Pancreas (tissue), 10 donors: ENCODE measurements at places on chromosomes 1 and 21. TPM values are rescaled to one million over a fixed set of nuclear protein-coding genes. Genes with fewer than 3 reads are reported as not detected.

DNA sequence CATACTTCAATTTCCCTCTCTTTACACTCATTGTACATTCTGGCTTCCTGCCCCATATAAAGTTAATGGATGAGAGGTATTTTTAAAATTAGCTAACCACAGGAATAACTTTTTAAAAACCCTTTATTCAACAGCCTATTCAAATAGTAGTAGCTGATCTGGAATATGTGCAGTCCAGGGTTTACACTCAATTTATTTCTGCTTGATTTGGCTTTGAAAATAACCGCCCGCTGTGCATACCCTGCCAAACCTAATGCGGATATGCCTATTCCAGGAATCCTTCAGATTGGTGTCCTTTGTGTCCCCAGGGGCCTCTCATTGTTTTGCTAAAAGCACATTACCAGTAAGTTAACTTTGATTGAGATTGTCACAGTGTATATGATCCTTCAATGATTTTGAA is 1686.2 kb downstream of the PLA2G4A start:
- no peak for DNase-seq

- no peak for DNase-seq
Measured at GRCh38 chr1:203368624-203369451, 17.9 kb upstream of the FMOD start.

DNA sequence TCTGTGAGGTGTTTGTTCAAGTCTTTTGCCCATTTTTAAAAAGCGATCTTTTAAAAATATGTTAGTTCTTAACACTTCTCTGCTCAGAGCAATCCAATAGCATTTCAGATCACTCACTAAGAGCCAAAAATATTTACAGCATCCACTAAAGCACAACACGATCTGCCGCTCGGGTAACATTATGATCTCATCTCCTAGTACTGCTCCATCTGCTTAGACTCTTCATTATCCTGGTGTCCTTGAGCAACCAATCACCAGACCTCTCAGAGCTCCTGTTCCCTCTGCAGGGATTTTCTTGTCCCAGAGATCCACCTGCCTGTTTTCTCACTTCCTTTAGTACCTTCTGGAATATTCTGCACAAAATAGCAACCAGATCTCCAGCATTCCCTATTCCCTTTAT is 235.3 kb upstream of the ESRRG start:
- DNase-seq: no peak

- no peak for DNase-seq
Measured at GRCh38 chr1:7508934-7509519, 262.1 kb upstream of the VAMP3 start.

DNA sequence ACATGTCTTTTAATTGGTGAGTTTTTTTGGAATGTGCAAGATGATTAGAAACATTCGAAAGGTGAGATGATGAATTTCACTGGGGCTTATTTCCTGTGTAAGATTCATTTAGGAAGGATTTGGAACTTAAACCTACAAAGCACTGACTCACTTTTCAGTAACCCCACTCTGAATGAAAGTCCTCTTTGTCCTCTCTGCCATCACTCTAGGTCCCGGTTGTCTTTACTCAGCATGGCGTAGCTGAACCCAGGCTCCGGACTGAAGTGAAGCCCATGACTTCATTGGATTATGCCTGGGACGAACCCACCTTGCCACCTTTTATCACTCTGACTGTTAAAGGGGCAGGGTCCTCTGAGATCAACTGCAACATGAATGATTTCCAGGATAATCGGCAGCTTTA is 139.4 kb downstream of the VPS13D start:
- no peak for DNase-seq

GRCh38 chr1:77543822-77544448 is 138.5 kb downstream of the ZZZ3 start:
- DNase-seq: no peak

AMY1C gene
- 0.43 TPM for total RNA-seq

CFHR2 gene
- 0.25 TPM for total RNA-seq

- no peak for DNase-seq
Measured at GRCh38 chr1:93516164-93516563, 68.2 kb downstream of the FNBP1L start.

- DNase-seq: no peak
Measured at GRCh38 chr1:192443616-192444015, 126.8 kb downstream of the RGS21 start.

- DNase-seq: no peak
Measured at GRCh38 chr1:39940253-39940652, 14.7 kb upstream of the MFSD2A start.

- peak; percentile 27 for DNase-seq
Measured at GRCh38 chr1:244231193-244231571, 180.1 kb downstream of the ZBTB18 start.

- no peak for DNase-seq
Measured at GRCh38 chr1:81327743-81328142, 473.0 kb upstream of the ADGRL2 start.

DNA sequence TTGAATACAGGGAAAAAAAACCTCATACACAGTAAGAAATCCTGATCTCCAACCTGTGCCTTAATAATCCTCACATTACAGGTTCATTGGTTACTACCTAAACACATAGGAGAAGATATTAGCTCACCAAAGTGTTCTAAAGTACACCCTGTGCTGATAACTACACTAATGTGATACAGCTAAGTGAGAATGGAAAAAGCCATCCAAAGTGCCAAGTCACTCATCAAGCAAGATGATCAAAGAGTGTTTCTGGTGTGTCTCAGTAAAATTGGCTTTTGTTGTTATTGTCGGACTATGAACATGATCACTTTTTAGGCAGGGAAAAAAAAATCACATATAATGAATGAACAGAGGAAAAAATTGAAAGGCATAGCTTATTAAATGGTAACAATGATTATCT is 31.4 kb downstream of the EPS15 start:
- DNase-seq: no peak

GRCh38 chr1:243746751-243747150 is 103.3 kb downstream of the AKT3 start:
- no peak for DNase-seq

SELL gene
- 0.51 TPM for total RNA-seq

ARF1 gene
- total RNA-seq: 251 TPM

DNA sequence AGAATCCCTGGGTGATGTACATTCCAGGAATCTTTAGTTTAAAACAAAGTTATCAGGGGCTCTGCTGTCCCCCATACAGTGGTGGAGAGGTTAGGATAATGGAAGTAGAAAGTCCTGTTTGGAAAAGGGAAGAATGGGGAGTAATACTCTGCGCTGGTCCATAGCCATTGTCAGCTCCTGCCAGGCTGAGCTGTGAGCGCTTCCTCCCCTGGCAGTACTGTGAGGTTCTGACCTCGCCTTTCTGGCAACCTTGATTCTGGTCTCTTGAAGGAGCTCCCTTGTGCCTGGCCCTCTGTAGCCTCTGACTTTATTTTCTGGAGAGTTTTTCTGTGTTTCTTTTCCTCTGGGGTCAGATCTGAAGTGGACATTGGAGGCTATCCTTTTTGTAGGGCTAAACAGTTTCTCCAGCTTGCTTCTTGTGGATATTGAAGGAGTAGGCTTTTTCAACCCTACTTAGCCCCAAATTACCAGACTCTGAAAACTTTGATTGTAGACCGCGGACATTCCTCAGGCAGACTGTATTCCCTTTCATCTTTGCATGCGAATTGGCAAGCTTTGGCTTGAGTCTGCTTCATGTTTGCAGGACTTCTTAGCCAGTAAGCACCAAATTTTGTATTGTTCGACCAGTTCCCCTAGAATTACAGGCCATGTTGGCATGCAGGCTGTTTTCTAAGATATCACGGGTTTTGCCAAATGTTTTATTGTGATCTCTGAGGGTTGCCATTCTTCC is 13.8 kb downstream of the UBE4B start:
- DNase-seq: no peak

- peak; percentile 87 for DNase-seq
Measured at GRCh38 chr1:1430114-1430982, 5.1 kb upstream of the VWA1 start.

MFAP2 gene
- 4.6 TPM for total RNA-seq

TAS1R1 gene
- not detected for total RNA-seq

GRCh38 chr1:188889166-188889565 is 1588.5 kb downstream of the BRINP3 start:
- DNase-seq: no peak

DNA sequence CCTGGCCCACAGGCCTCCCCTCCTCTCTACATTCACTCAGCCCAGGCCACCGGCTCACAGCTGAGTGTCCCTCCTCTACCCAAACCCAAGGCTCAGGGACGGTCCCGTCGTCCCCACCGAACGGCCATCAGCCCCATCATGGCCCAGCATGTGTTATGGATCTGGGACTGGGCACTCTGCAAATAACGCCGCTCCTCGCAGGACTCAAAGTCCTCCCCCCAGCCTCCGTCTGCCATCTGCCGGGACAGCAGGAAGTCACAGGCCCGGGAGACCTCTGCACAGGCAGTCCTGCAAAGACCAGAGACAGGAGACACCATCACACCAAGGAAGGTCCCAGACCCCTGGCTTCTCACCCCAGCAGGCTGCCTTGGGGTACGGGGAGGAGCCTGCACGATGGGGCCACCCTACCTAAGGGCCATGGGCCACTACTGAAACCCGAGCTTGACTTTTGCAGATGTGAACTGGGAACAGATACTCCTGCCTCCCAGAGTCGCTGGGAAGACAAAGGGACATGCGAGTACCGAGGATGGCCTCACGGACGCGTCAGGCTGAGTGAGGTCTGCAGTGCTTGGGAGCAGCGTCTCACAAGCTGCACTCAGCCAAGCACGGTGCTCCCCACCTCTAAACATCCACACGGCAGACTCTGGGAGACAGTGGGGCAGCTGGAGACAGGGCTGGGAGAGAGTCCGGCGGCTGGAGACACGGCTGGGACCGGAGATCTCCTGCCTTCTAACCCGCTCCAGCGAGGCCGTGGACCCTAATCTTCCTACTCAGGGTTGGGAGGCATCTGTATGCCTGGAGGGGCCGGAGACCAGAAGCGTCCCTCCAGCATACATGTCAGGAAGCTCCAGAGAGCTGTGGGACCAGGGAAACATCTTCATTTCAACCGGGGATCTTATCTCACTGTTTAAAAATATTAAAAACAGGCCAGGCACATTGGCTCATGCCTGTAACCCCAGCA is 10.4 kb upstream of the SPATC1L start:
- no peak for DNase-seq

DNA sequence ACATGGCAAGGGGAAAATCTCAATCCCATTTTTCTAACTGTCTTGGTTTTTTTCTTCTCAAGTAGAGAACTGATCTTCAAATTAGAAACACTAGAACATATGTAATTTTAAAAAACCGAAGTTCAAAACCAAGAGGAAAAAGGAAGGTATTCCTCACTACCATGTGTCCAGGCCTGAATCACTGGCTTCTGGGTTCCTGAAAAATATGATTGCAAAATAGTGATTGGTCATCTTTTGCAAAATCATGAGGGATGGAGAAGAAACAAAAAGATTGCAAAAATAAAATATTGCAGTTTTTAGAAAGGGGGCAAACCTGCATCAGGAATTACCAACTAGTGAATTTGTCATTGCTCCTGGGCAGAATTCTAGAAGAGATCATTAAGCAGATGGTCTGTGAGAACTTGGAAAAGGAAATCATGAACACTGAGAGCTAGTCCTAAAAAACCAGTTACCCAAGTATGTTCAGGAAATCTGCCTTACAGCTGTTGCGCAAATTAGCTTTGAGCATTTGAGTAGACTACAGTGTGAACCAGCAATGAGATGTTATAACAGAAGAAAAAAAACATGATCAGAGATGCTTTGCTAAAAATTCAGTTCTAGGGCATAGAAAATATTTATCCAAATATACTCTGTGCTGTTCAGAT is 49.4 kb downstream of the SPATA46 start:
- no peak for DNase-seq

DNA sequence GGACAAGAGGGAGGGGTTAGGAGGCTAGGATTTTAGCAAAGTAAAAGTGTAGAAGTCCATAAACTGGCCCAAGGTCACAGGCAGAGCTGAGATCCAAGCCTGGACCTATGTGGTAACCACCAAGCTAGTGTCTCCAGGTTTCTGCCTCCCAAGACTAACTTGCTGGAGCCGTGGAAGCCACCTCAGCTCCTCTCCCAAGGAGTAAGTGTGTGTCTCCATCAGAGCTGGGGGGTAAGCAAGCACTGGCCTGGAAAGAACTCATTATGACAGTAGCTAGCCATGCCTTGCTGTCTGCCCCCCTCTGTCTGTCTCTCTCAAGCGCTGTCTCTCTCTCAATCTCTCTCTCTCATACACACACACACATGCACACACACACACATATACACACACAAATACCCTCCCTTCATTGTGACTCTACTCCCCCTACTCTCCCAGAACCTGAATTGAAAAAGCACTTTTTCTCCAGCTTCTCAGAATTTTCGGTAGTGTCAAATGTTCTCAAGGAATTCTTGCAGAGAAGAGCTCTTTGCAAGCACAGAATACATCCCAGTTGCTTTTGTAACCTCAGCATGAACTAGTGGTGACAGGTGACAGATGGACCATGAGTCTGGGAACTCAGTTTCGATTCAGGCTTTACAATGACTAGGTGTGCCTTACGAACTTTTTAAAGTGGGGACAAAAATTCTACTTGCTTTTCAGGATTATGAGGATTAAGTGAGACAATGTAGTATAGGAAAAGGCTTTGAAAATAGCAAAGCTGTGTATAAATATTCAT is 238.0 kb upstream of the FGGY start:
- no peak for DNase-seq

SPRR3 gene
- total RNA-seq: not detected

GRCh38 chr1:221227872-221228337 is 348.7 kb downstream of the HLX start:
- DNase-seq: no peak

DNA sequence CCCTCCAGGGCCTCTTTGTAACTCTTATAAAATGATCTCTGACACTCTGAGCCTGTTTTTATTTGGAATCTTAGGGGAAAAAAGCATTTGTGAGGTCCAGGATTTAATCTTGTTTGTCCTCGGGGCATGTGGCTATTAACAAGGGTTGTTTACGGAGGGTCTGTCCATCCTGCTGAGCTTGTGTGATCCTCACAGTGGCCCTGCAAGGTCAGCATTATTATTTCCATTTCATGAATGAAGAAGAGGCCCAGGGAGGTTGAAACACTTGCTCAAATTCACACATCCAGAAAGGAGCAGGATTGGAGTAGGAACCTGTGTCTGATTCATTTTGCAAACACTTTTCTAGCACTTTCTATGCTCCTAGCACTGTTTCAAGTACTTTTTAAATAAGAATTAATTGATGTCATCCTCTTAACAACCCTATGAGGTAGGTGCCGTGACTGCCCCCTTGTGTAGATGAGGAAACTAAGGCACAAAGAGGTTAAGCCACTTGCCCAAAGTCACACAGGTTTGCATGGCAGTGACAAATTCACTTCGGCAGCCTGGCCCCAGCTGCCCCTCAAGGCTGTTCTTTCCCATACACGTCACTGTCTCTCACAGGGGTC is 178.9 kb downstream of the MIS18A start:
- no peak for DNase-seq

HTR6 gene
- not detected for total RNA-seq
